ENCODE measurements at places on chromosomes 2 and 18. TPM values are rescaled to one million over a fixed set of nuclear protein-coding genes. Genes with fewer than 3 reads are reported as not detected.

DNA sequence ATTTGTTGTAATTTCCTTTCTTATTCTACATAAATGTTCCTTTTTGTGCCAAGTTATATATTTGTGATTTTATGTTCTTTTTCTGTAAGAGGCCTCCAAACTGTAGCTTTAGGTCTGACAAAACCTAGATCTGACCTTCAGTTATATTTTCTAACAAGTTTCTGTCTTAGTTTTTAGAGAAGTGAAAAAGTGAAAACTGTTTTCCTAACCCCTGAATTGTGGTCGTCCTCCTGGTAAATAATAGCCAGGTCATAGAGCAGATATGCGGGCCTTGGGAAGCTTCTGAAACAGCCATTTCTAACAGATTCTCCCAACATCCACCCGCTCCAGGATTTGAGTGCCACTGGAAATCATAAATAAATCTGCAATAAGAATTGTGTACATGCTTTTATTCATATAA, 398.4 kb upstream of the CWC22 start:
- DNase-seq, result no peak

DNA sequence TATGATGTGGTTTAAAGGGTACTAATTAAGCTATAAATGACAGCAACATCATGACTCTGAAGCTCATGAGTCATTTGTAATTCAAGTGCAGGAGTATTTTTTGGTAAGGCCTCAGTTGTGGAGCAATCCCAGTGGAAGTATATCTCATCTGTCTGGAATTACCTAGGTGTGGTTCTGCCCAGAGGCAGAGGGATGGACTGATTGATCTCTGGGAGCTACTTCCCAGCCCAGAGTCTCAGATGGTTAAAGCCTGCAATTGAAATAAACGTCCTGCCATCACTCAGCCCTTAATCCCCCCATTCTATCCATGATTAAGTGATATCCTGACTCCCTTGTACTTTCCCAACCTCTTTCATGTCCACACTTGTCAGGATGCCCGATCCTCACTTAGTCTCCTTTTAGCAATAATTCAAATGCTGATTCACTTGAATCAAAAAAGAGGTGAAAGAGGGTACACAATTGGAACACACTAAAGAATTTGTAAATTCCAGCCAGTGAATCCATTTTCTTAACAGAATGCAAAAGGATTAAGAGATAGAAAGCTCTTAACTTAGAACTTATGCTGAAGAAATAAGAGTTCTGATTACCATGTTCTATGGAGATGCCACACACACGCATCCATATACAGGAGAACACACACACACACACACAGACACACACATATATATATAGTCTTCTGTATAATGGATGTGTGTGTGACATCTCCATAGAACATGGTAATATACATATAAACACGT, 664.4 kb downstream of the NYAP2 start:
- DNase-seq, result no peak

DNA sequence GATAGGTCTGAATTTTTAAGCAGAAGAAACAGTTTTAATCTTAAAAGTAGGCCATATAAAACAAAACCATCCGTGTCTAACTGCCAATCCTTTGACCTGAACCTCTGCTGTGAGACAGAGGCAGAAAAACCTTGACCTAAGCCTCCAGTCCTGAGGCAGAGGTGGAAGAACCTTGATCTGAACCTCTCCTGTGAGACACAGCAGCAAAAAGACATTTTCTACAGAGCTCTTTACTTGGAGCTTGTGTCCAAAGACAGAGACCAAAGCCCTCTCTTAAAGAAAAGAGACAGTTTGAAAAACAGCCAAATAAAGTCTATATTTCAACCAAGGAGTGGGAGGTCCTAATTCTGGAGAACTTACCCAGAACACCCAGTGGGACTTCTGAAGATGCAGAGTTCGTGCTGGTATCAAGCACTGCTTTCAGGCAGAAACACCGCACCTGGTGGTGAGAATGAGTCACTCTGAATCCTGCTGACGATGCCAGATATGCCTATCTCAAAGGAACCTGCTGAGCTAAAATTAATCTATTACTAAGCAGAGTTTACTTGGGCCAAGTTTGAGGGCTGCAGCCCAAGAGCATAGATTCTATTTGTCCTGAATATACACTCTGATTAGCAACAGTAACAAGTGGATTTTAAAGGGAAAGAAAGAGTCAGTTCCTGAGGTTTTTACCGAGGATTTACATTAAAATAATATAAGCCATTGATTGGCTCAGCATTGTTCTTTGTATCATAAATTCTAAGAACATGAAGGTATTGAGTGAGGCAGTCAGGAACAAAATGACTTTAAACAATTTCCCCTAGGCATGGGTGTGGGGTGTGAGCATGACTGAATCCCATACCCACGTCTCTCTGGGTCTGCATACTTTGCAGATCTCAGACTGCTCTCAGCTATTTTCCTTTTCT, 806.4 kb downstream of the TRIB2 start:
- no peak for DNase-seq

GRCh38 chr2:51711766-51712165, 679.8 kb upstream of the NRXN1 start:
- DNase-seq, result no peak

DNA sequence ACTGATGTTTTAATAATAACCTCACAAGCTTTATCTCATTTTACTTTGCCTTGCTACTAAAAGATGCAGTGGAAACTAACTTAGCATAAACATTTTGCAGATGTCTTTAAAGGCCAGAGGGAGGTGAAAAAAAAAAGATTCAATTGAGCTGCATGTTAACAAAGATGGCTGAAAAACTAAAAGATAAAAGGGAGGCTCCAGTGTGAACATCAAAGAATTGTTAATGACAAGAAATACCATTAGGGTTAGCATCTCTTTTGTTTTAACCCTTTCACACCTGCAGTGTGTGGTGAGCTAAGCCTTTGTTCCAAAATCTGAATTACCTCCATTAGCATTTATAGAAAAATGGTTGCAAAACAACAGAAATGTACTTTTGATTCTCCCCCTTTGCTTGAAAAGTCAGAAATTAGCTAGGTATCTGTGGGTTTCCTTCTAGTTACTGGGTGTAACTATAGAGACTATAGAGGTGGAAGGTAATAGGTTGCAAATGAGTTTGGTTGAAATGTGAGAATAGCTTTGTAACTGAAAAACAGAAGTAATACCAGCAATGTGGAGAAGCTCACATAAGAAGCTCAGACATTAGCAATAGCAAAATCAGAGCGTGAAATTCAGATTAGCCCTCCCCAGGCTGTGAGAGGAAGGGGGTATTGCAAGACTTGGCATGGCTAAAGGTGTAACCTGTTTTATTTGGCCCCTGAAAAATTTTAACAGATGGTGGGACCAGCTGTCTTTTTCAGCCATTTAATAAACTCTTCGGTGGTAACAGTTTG, 34.8 kb upstream of the SP5 start:
- no peak for DNase-seq

GRCh38 chr2:196131384-196131937, 39.9 kb downstream of the STK17B start:
- DNase-seq, result peak; percentile 29

- no peak for DNase-seq
Measured at GRCh38 chr2:133209325-133209724, 358.9 kb downstream of the NCKAP5 start.

The DOK6 gene
- total RNA-seq, result 0.96 TPM

Data from omental fat pad (tissue), 4 donors.